ENCODE measurements at places on chromosomes 13 and 19. TPM values are rescaled to one million over a fixed set of nuclear protein-coding genes. Genes with fewer than 3 reads are reported as not detected.

Gene ZNF729
- not detected for total RNA-seq

- no peak for DNase-seq
Observed at GRCh38 chr19:37079238-37079637, 1.0 kb downstream of the ZNF420 start.

GRCh38 chr13:43947897-43948458 is 68.3 kb downstream of the LACC1 start:
- no peak for DNase-seq

DNA sequence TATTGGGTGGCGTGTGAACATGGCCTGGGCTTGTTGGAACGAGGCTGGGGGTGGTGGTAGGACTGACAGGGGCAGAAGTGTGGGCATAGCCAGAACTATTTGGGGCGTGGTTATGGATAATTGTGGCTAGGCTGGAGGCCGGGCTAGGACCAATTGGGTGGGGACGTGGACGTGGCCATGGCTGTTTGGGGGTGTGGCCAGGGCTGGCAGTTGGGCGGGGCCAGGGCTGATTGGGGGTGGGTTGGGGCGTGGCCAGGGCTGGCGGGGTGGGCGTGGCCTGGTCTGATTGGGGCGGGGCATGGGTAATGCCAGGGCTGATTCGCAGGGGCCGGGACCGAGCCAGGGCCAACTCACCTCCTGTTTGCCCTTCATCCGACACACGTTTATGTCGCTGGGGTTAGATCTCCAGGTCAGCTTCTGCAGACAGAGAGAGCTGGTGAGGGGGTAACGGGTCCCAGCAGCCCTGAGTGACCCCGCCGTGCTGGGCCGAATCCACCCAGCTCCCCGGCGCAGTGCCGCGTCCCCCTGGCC is 2.8 kb downstream of the SEMA6B start:
- no peak for DNase-seq

- DNase-seq, result no peak
Observed at GRCh38 chr13:33735276-33735675, 82.7 kb upstream of the RFC3 start.

Gene KLK8
- total RNA-seq, result not detected

GRCh38 chr13:53338760-53339159 is 310.1 kb downstream of the OLFM4 start:
- no peak for DNase-seq

DNA sequence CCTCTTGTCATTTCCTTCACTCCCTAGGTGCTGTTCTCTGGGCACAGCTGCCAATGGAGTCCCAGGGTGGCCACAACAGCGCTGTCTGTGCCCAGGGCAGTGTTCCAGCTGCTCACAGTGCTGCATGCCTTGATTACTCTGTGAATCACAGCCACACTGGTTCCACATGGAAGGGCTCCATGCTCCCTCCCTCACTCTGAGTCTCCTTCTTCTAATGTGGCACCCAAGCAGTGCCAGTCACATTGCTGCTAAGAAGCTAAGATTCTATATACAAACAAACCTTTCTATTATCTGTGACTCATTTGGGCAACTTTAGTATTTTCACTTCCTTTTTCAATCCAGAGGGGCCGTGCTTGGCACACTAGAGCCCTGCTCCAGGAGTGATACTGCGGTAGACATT is 248.7 kb downstream of the TDRD3 start:
- DNase-seq, result no peak

- no peak for DNase-seq
Observed at GRCh38 chr19:14400951-14401431, 18.1 kb downstream of the DDX39A start.

DNA sequence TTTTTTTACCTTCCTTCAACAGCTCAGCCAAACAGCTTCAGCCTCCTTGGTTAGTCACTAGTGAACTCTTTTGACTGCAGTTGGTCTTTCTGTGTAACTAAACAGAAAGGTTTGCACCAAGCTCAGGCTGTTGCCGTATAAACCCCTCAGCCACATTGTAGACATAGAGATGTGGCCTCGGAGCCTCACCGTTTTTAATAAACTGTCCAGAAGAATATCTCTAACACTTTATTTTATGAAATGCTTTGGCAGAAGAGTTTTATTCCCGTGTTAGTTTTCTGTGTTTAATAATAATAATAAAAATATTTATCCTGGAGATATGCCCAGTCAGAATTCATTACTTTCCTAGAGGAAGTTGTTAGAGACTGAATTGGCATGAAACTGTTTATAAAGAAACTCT is 171.7 kb upstream of the MAB21L1 start:
- DNase-seq, result no peak

DNA sequence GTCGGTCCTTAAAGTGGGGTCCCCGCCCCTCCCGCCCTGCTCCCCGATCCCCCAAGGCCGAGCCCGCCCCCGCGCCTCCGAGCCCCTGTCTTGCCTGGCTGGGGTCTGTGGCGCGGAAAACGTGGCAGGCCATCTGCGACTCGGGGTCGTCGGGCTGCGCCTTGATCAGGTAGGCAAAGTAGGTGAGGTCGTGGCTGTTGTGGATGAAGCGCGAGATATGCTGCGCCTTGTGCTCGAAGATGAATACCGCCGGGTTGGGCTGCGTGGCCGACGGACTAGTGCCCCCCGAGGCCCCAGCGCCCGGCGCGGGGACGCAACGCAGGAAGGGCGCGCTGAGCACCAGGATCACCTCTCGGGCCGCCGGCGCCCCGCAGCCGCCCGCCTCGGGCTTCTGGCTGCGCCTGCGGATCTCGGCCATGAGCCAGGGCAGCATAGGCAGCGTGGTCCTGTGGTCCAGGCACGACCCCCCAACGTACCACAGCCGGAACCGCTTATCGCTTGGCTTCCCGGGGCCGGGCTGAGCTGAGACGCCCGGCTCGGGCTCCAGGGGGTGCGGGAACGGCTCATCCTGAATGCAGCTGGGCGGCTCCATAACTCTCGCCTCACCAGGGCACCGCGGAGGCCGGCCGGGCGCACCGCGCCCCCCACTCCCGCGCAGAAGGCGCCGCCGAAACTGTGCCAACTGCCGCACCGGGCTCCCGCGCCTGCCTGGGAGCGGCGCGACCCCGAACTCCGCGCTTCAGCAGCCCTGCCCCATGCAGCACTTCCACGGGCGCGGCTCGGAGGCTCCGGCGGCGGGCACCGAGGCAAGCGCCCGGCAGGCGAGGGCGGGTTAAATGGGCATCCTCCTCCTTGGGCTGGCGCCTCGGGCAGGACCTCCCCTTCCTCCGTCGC is 546 bp downstream of the TBC1D4 start:
- peak; percentile 22 for DNase-seq

DNA sequence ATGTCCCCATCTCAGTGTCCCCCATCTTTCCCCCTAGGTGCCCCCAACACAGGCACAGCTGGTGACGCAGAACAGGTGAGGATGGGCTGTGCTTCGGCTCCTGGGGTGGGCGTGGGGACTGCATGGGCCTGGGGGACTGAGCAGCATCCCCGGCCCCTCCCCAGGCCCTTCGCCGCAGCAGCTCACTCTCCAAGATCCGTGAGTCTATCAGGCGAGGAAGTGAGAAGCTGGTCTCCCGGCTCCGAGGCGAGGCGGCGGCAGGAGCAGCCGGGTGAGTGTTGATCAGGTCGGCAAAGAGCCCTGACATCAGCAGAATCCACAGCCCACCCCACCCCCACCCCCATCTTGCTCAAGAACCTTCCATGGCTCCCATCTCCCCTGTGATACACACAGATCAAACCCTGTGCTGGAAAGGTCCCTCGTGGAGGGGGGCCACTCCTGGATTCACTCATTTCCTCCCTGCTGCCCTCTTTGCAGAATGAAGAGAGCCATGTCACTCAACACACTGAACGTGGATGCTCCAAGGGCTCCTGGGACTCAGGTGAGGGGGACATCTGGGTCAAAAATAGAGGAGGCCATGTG is 10.0 kb downstream of the KLC3 start:
- DNase-seq, result no peak

Gene ALKBH7
- total RNA-seq, result 142 TPM

GRCh38 chr19:20664901-20665781 is 3.8 kb upstream of the ZNF626 start:
- DNase-seq, result peak; percentile 29

Gene CD70
- not detected for total RNA-seq

DNA sequence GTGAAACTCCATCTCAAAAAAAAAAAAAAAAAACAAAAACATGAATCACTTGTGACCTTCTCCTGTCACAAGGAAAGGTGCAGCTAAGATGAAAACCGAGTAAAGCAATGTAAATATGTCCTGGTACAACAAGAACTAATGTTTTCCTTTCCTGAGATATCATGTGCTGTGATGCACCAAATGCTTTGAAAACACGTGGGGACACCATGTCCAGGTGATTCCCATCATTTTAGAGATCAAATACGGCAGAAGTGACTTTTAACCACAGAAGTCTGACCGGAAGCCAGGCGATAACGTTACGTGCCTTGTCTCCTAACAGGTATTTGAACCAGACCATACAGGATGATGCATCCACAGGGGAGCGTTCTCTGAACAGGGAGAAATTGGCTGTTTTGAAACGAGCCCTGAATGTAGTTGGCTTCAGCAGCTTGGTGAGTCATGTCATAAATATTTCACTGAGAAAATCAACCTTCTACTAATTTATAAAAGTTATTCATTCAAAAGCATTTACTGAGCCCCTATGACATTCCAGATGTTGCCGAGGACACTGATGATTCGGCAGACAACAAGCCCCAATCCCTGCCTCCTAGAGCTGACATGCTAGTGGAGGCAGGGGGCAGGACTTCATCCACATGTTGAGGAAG is 328.1 kb downstream of the MYO16 start:
- no peak for DNase-seq

- DNase-seq, result no peak
Observed at GRCh38 chr13:78183732-78184131, 265.1 kb upstream of the EDNRB start.

DNA sequence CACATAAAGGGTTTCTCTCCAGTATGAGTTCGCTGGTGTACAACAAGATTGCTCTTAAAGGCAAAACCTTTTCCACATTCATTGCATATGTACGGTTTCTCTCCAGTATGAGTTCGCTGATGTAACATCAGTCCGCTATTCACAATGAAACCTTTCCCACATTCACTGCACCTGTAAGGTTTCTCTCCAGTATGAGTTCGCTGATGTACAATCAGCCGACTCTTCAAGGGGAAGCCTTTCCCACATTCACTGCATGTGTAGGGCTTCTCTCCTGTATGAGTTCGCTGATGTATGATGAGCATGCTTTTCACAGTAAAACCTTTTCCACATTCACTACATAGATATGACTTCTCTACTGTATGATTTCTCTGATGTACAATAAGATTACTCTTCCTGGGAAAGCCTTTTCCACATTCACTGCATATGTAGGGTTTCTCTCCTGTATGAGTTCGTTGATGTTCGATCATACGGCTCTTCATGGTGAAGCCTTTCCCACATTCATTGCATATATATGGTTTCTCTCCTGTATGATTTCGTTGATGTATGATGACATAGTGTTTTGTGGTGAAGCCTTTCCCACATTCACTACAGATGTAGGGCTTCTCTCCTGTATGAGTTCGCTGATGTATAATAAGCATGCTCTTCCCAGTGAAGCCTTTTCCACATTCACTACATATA is 6.0 kb upstream of the ZNF614 start:
- DNase-seq, result no peak

Gene AXL
- 13.6 TPM for total RNA-seq

Gene SELENOV
- total RNA-seq, result not detected

Gene LRRC63
- total RNA-seq, result not detected

Gene MIDN
- total RNA-seq, result 60.5 TPM

- no peak for DNase-seq
Observed at GRCh38 chr19:39506944-39507714, 7.8 kb upstream of the SELENOV start.

DNA sequence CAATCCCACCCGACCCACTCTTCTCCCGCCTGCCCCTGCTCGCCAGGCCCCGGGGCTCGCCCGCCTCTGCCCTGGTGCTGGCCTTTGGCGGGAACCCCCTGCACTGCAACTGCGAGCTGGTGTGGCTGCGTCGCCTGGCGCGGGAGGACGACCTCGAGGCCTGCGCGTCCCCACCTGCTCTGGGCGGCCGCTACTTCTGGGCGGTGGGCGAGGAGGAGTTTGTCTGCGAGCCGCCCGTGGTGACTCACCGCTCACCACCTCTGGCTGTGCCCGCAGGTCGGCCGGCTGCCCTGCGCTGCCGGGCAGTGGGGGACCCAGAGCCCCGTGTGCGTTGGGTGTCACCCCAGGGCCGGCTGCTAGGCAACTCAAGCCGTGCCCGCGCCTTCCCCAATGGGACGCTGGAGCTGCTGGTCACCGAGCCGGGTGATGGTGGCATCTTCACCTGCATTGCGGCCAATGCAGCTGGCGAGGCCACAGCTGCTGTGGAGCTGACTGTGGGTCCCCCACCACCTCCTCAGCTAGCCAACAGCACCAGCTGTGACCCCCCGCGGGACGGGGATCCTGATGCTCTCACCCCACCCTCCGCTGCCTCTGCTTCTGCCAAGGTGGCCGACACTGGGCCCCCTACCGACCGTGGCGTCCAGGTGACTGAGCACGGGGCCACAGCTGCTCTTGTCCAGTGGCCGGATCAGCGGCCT is 4.1 kb downstream of the LRFN3 start:
- DNase-seq, result no peak

DNA sequence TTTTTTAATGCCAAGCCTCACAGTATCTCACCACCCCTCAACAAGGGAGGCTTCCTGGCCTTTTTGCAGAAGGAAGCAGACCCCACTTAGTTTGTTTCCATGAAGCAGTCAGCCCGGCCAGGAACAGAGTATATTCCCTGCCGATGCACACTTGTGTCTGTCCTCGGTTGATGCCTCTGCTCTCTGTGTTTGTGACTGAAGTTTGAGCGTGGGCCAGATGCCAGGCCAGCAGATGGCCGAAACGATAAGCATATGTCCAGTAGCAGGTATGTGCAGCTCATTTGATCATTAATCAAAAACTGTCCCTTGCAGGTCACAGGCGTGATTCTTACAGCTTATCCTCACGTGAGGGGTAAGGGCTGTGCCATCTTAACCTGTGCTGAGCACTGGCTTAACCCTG is 144.0 kb downstream of the IRS2 start:
- no peak for DNase-seq

Gene RETN
- total RNA-seq, result 0.99 TPM

DNA sequence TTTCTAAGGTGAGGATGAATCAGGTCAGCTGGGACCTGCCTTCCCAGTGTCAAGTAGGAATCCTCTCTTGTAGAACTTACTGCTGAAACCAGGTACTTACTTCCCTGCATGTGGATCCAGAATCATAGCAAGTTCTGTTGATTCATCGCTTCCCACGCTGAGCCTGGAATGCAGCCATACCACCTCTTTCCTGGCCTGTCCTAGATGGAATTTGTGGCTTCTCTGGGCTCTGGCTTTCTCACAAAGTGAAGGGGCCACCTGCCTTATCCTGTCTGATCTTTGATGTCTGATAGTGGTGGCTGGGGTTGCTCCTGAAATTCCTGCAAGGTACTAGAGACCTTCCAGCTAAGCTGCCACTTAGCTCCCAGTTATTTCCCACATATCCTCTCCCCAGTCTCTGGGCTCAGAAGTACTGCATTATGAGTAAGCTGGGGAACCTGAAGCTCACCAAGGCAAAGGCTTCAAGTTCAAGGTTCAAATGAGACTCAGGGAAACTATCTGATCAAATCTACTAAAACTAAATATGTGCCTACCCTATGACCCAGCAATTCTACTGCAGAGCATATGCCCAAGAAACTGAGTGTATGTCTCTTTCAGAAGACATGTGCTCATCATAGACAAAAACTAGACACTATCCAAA is 103.5 kb downstream of the SUCLA2 start:
- no peak for DNase-seq

Data from left ventricle myocardium inferior (tissue), 1 donor.